Activated CD4-positive, alpha-beta T cell treated with anti-CD3 and anti-CD28 coated beads, Interleukin-2, amount 10 ng/mL, durations not matched to agents 24 days and 14 days (primary cell): ENCODE measurements at places on chromosomes 7 and 10.

GRCh38 chr10:80416479-80417098 is 8.2 kb downstream of the PRXL2A start:
- no peak for DNase-seq

GRCh38 chr7:26091933-26092332 is 60.1 kb upstream of the NFE2L3 start:
- peak; percentile 64 for DNase-seq

DNA sequence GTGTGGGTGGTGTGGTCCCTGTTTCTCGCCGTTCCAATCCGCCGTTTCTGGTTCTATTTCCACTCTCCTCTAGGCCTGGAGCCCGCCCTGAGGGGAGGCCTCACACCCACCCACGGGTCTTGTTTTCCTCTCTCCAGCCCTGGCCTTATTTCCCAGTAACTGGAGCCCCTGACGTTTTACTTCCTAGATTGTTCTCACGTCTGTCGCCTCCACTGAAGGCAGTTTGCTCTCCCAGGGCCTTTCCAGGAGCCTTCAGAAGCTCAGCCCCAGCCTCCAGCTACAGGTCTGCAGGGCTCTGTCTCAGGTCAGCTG is 30.6 kb downstream of the CFAP46 start:
- DNase-seq, result no peak

GRCh38 chr7:105952917-105953595 is 10.0 kb upstream of the CDHR3 start:
- DNase-seq, result no peak

DNA sequence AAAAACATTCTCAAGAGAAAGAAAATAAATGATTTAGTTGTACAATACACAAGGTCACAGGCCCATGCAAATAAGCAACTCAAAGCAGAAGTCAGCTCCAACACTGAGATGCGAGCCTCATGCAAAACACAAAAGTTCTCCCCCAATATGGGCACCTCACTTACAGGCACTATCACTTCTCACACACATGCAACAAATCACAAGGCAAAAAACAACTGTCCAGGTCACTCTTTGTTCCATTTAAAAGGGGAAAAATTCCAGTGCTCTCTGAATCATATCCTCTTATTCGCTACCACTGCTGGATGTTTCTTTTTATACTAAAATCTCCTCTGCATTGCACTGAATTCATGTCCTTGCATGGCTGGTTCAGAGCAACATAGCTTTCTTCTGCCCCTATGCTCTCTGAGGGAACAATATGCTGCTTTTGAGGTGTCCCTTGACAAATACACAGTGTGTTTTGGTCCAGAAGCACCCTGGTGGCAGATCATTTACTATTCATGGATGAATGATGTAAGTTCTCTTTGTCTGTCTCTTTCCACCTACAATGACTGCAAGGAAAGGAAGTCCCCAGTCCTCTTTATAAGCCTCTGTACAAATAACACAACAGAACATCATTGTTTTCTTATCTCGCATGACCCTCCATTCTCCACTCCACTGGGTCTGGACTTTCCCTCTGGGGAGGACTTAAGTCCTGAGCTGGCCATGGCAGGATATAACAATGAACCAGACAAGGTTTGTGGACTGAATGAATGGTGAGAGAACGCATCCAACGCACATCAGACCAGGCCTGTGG is 85.4 kb upstream of the GSDME start:
- no peak for DNase-seq

DNA sequence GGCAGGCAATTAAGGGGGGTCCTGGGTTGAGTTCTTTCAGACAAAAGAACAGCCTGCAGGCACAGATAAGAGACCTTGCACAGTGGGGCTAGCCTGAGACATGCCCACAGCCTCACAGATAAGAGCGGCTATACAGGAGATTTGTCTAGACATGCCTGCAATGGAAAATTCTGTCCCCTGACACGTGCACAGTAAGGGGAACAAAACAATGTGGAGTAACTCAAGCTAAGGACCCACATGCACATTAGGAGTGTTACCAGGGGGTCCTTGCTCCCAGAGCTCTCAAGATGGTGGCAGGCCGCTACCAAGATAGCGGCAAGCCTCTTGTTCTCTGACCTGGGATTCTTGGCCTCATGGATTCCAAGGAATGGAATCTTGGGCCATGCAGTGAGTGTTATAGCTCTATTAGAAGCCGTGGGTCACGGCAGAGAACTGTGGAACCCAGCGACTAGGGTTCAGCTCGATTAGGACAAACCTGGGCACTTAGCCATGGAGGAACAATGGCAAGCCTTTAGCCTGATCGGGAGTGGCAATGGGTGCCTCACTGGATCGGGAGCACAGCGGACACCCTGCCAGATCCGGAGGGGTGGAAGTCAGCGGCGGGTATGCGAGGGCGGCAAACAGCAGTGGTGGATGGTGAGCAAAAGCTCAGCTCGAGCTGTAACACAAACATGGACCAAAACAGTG is 196.9 kb downstream of the CCSER2 start:
- no peak for DNase-seq

- DNase-seq, result no peak
Measured at GRCh38 chr10:29643771-29644501, 9.2 kb upstream of the SVIL start.

GRCh38 chr10:29326886-29327745 is 38.2 kb downstream of the LYZL1 start:
- DNase-seq, result no peak

- DNase-seq, result peak; percentile 73
Measured at GRCh38 chr7:43954524-43955228, 28.4 kb downstream of the UBE2D4 start.

- peak; percentile 79 for DNase-seq
Measured at GRCh38 chr10:71547876-71548846, 151.4 kb downstream of the CDH23 start.

GRCh38 chr10:77160679-77161078 is 476.9 kb downstream of the KCNMA1 start:
- DNase-seq, result no peak

DNA sequence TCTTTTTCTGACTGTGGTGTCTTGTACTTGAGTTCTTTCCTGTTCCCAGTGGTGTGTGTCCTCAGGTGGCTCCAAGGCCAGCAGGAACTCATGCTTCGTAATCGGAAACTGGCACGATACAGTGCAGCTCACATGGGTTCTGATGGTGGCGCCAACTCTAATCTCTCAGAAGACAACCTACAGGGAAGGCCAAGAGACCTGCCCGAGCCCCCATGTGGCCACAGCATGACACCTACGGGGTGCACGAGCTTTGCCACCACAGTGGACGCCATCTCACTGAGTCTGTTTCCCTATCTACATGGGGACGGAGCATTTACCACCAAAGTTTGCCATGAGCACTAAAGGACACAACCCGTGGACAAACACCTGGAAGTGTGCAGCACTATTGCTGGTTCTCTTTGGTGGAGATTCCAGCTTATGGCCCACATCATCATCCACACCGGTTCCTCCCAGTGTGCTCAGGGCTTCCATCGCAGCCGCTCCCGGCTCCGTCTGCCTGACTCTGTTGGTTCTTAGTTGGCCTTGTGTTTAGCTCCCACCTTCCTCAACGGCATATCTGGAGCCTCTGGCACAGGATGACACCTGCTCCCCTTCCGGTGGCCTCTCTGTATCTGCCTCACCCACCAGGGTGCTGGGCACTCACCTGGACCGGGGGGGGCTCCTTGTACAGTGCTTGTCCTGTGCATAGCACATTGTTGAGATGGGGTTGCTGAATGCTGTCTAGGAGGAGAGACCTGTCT is 586.6 kb upstream of the MKI67 start:
- no peak for DNase-seq

DNA sequence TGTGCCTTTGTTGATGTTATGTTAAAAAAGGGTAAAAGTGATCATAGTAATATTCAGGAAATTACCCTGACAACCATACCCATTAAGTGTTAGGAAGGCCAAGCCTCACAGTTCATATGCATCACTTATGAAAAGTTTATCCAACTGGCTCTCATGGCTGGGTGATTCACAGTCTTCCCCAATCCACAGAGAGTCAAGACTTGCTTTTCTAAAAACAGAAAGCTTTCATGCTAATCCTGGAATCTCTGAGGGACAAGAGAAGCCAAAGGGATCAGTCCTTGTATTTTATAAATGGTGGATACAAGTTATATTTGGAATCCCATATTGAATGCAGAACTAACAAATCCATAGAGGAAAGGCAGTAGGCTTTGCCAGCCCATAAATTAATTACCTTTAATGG is 218.3 kb downstream of the JAZF1 start:
- DNase-seq, result no peak

DNA sequence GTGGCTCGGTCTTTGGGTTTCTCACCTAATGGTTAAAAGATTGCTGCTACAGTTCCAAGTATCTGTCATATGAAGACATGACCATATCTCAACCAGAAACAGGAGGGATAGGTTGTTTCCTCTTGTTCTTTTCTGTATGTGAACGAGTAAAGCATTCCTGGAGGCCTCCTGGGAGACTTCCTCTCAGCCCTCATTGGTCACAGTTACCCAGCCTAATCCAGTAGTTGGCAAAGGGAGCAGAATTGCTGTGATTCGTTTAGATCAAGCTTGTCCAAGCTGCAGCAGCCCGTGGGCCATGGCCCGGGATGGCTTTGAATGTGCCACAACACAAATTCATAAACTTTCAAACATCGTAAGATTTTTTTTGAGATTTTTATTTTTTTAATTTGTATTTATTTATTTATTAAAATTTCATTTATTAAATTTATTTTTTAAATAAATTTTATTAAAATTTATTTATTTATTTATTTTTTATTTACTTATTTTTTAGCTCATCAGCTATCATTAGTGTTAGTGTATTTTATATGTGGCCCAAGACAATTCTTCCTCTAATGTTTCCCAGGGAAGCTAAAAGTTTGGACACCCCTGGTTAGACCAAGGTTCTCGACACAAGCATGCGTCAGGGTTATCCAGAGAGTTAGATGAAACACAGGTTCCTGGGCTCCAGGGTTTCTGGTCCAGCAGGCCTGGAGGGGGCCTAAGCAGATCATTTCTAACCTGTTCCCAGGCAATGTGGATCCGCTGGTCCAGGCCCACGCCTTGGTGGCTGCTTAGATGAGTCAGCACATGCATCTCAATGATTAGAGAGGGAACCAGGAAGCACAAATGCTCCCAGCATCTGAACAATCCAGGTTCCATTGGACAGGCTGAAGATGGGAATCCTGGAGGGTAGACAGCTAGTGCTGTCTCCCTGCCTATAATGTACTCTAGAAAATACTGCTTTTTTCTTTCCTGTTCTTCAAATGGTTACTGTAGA is 25.6 kb downstream of the CDC123 start:
- DNase-seq, result no peak
